Cortex of kidney (tissue), 1 donor: ENCODE measurements at places on chromosomes 1 and 21.

- no peak for DNase-seq
Observed at GRCh38 chr1:68384872-68385411, 64.8 kb downstream of the RPE65 start.

- no peak for DNase-seq
Observed at GRCh38 chr1:151512801-151513625, 1.8 kb downstream of the CGN start.

- no peak for DNase-seq
Observed at GRCh38 chr1:92291372-92291999, 7.3 kb downstream of the GLMN start.

- no peak for DNase-seq
Observed at GRCh38 chr1:230142608-230143210, 75.7 kb downstream of the GALNT2 start.

DNA sequence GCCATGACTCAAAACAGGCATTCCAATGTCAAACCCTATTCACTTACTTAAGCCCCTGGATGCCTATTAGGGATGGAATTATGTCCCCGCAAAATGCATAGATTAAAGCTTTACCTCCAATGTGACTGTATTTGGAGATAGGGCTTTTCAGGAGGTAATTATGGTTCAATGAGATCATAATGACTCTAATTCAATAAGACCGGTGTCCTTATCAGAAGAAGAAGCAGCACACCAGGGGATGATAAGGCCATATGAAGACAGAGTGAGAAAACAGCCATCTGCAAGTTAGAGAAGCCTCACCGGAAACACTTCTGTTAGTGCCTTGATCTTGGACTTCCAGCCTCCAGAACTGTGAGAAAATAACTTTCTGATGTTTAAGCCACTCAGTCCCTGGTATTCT lies 1131.8 kb upstream of the TMPRSS15 start:
- no peak for DNase-seq

DNA sequence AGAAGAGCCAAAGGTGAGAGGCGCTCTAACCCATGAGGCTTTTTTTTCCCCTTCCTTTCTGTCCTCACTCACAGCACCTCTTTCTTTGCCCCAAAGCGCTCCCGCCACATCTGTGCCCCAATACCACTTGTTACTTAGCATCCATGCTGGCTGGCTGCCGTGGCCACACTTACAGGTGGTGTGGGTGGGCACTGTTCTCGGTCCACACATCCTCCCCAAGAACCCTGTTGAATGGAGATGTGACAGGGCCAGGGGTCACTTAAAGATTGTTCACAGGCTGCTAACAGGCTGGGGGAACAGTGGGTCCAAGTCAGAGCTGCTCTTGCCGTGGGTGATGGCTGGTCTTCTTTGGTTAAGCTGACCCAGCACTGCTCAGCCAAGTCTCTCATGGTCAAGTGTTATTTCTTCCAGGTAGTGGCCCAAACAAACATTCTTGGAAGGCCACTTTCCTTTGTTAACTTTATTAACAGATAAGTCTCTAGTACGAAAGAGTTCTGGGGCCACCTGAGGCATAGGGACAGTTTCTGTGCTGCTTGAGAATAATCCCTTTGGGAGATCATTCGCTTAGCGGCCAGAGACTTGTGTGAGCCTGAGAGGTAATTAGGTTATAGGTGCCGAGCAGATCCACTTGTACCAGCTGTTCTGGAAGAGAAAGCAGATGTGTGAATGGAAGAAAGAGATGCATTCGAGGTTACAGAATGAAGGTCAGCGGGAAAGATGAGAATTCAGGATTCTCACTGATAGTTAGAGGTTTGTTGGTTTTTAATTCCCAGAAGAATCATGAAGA lies 62.6 kb upstream of the IRF2BP2 start:
- no peak for DNase-seq

DNA sequence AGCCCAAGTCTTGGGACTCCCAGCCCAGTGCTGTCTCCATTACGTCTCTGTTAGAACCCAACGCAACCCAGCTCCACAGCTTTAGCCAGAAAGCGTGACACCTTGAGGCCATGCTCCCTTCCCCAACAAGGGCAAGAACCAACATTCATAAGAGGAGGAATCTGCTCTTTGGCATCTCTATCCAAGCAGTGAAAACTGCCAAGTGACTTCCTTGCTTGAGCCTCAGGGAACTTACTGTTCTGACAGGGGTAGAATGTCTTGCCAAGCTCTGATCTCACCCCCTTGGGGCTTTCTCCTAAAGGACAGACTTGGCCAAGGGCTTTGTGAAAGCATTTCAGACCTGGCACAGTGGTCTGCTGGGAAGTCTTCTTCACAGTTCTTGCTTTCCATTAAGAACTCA lies 56.6 kb downstream of the SYT6 start:
- DNase-seq, result no peak

DNA sequence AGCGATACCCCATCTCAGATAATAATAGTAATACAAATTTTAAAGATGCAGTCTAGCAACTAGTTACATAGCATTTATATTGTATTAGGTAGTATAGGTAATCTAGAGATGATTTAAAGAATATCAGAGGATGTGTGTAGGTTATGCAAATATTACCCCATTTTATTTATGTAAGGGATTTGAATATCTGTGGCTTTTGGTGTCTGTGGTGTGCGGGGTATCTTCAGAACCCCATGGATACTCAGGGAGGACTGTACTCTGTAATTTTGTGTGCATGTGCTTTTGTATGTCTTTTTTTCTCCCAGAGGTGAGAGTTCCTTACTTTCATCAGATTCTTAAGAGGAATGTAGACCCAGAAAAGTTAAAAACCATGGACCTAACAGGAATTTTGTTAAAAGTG lies 12.8 kb downstream of the RNF2 start:
- DNase-seq, result no peak

- no peak for DNase-seq
Observed at GRCh38 chr21:34887725-34888568, 161.2 kb downstream of the RUNX1 start.

DNA sequence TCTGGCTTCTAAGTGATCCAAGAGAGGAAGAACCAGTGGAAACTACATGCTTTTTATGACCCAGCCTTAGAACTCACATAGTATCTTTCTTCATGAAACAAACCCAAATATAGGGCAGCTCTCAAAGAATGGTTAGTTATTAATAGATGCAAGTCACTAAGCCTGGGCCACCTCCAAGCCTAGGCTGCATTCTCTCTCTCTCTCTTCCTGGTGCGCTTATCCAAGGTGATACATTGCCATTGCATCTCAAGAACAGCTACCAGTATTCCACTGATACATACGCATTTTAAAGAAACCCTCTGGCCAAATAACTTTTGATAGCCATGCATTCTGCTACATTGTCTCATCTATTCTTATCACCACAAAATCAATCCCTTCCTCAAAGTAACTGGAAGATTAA lies 455.6 kb upstream of the ADGRL2 start:
- DNase-seq, result no peak

DNA sequence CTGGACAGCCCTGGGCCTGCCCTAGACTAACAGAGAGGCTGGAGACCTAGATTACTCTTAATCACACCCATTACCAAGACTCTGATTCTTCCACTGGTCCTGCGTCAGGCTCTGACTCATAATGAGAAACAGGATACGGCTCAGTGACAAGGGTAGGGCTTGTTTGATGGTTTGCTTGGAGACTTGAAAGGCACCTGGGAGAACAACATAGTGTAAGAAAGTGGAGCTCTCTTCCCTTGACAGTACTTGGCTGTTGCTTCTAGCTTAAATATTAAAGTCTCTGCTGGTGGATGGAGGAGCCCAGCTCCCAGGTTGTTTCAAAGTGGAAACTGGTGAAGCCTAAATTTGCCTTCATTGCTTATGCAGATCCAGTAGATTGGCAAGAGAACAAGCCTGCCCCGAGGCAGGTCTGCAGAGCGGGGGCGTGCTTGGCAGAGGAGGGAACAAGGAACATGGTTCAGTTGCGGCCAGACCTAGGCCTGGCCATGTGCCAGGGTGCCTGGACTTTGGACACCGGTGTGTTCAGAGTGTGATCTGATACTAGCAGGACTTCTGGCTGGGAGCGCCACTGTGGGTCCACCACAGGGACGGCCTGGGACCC lies 480.6 kb downstream of the CAMTA1 start:
- DNase-seq, result no peak

GRCh38 chr1:175225805-175226129 lies 33.2 kb upstream of the KIAA0040 start:
- DNase-seq, result no peak

- no peak for DNase-seq
Observed at GRCh38 chr1:110746644-110747259, 72.0 kb upstream of the KCNA3 start.

DNA sequence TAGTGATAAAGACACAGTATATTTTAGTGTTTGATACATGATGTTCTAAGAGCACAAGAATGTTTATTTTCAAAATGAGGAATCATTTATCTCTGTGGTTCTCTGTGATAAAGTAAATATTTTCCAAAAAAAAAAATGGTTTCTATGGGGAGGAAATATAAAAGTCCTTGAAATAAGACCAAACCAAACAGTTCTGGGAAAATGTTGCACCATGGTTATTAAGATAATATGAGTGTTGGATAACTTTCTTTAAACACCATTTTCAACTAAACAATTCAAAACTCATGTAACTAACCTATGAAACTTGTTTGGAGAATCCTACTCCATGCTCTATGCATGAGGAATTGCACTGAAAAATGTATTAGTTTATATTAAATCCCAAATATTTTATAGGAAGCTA lies 184.6 kb downstream of the KCNT2 start:
- no peak for DNase-seq

DNA sequence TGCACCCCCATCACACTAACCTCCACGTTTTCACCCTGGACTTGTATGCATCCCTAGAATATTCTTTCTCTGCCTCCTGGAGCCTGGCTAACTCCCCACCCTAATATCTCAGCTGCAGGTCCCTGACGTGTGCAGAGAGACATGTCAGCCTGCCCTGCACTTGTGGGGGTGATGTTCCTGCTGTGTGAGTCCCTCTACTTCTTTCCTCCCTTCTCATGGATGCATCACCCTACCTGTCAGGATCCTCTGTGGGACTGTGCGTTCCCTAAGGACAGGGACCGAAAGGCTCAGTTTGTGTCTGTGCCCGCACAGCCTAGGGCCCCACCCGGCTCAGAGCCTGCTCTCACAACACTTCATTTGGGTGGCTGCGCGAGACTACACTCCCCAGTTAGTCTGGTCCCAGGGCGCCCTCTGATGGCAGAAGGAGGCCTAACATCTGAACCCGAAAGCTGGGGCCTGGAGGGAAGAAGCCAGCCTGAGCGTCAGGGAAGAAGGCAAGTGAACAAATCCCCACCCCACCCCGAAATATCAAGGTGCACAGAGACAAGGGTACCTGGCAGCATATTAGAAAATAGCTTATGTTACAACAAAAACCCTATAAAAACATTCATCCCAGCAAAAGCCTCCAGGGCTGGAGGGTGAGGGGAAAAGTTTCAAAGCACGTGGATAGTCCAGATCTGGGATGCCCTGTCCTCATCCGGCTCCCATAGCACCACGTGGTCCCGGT lies 3.7 kb downstream of the CD52 start:
- no peak for DNase-seq

DNA sequence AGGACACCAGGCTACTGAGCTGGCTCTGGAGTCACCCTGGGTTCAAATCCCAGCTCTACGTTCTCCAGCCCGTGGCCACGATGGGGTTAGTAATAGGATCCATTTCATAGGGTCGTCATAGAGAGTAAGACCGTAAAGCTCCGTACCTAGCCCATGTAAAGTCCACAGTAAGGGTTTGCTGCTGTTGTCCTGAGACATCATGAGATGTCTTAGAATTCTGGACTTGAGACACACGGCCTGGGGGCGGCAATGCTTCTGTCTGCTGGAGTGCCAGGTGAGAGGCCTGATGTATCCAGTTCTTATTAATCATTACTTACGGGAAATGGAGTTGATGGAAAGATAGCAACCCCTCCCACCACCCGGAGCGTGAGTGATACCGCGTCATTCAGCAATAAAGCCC lies 3.6 kb downstream of the TCP10L start:
- DNase-seq, result no peak

DNA sequence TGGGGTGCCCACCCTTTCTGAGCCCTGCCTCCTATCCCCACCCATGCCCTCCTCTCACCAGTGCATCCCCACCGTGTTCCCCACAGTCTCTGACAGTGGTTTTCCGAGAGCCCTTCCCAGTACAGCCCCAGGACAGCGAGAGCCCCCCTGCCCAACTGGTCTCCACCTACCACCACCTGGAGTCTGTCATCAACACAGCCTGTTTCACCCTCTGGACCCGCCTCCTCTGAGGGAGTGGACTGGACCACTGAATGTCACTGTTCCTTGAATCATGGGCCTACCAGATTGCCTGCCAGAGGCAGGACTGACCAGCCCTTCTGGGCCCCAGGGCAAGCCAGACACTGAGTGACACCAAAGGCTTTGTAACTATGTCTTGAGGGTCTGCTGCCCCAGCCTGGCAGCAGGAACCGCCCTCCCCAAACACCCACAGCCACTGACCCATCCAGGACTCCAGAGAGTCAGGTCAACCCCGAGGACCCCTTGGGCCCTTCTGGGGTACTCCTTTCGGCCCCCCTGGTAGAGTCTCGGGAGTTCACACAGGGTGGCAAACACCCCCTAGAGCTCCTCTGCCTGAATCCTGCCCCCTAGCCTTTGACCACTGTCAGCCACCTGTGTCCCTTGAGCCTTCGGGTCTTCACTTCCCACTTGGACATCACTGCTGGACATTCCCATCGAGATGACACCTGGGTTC lies 3.3 kb downstream of the HYI start:
- DNase-seq, result no peak

- no peak for DNase-seq
Observed at GRCh38 chr1:171433451-171433850, 51.9 kb upstream of the PRRC2C start.

GRCh38 chr1:41275831-41276230 lies 33.7 kb upstream of the SCMH1 start:
- no peak for DNase-seq

DNA sequence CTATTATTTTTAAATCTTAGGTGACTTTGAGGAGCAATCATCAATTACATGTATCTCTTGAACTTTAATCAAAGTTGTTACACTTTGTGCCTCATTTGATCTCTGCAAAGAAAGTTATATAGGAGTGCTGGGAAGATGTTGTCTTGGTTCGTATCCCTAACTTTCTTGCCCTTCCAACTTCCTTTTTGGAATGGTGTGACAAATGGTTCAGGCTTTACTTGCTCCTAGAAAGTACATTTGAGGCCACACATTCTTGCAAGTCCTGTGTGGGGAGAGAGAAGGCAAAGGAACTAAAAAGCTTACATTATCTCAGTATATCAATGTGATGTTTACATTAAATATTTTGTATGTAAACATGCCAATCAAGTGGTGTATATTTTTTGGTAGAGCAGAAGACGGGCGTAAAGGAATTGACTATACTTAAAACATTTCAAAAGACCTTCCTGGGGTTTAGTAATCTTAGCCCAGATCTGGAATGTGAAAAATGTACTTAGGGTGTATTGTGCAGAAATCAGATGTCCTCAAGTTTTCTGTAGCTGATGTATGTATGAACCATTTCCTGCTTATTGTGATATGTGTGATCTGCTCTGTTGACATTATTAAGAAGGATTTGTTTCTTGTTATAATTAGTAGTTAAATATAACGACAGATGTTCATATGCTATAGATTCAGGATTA lies 59.2 kb downstream of the USP25 start:
- no peak for DNase-seq
